ENCODE measurements at places on chromosomes 1 and 21. TPM values are rescaled to one million over a fixed set of nuclear protein-coding genes. Genes with fewer than 3 reads are reported as not detected.

Gene LAMC2
- 4.0 TPM for total RNA-seq

DNA sequence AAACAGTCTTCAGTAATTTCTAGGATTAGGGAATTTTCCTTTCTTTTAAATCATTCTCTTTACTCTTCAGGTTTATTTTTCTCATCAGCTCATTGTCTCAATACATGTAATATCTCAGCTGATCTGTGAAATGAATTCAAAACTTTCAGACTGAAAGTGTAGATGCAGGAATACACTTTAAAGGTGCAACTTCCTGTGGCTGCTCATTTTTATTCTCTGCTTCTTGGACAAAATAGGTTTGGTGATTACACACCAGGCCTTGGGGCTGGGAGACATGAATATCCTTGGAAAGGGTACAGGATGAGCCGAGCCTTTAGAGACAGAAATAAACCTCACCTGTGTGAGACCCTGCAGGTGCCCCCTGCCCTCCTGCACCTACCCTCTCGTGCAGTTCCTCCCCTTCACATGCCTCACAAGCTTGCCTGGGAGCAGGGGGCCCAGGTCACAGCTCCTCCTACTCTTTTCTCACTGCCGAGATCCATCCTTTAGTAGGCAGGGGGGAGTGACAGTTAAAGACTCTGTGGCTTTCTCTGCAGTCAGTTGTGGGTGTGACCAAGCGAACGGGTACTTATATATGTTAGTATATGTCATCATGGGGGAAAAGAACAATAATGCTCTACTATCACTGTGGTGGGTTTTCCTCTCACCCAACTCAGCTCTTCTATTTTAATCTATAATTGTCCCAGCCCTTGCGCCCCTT lies 23.6 kb downstream of the XCL2 start:
- no peak overlapping the region for H3K4me3 ChIP-seq
- DNase-seq, result no peak
- H3K4me1 ChIP-seq, result no peaks in the 10 kb centered on the region
- no peaks in the 10 kb centered on the region for H3K27me3 ChIP-seq

DNA sequence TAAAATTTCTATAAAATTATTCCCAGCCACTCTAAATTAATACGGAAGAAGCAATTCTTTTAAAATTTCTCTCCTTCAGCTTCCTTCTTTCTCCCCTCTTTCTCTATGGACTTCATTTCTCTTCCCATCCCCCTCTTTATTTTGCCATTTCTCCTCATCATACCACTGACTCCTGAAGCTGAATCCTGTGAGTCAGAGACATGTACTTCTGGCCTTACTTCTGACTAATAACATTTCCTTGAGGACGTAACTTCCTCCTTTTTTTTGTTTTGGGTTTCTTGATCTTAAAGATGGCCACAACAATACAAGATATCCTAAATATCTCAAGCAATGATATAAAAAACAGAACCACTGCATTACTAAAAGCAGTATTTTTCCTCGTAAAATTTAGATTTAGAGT lies 63.6 kb upstream of the DENND1B start:
- peaks cover 13% of the 10 kb centered on the region for H3K4me1 ChIP-seq
- no peak overlapping the region for H3K4me3 ChIP-seq
- DNase-seq, result peak; percentile 64
- peak overlapping the region; percentile 85 for H3K27ac ChIP-seq
- H3K36me3 ChIP-seq, result no peaks in the 10 kb centered on the region
- H3K27me3 ChIP-seq, result no peaks in the 10 kb centered on the region

DNA sequence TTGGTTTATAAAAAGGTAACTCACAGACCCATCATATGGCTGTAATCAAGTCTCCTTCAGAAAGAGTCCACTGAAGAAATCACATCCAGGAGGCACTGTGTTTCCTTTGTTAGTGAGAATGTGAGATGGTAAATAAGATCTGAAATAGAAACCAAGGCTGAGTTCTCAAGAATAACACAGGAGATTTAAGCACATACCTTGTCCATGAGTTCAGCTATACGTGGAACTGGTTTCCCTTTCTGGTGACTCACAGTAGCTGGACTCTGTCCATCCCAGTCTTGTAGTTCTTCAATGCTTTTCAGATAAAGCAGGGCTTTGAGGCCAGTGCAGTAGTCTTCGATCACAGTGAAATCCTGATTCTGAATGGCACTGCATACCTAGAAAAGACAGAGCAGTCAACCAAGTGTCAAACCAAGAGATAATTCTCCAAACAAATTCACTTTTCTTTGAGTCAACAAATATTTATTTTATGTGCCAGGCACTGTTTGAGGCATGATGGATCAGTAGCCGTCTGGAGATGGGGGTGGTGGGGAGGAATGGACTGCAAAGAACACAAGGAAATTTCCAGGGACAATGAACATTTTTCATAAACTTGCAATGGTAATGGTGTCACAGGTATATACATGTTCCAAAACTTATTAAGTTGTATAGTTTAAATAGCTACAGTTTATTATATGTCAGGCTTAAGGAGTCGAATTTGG lies 471.4 kb downstream of the PTBP2 start:
- no peaks in the 10 kb centered on the region for H3K36me3 ChIP-seq
- peak overlapping the region; percentile 73 for H3K27ac ChIP-seq
- H3K4me3 ChIP-seq, result no peak overlapping the region
- peak; percentile 97 for DNase-seq
- H3K27me3 ChIP-seq, result no peaks in the 10 kb centered on the region
- H3K4me1 ChIP-seq, result peaks cover 15% of the 10 kb centered on the region

- no peaks in the 10 kb centered on the region for H3K36me3 ChIP-seq
- peaks cover 6% of the 10 kb centered on the region for H3K4me1 ChIP-seq
- no peaks in the 10 kb centered on the region for H3K27me3 ChIP-seq
- no peak overlapping the region for H3K27ac ChIP-seq
- no peak for DNase-seq
These were observed 88.6 kb upstream of the HNRNPU start for GRCh38 chr1:244952940-244953339.

Measured in endothelial cell of umbilical vein (primary cell).